ENCODE measurements at places on chromosomes 4 and X.
A peak's percentile ranks its signal among the peaks of the same experiment; 100 is the strongest.

- DNase-seq: no peak
Observed at GRCh38 chr4:12949719-12950490, 534.2 kb downstream of the RAB28 start.

- DNase-seq: no peak
Observed at GRCh38 chr4:38791010-38791409, 8.2 kb upstream of the TLR10 start.

DNA sequence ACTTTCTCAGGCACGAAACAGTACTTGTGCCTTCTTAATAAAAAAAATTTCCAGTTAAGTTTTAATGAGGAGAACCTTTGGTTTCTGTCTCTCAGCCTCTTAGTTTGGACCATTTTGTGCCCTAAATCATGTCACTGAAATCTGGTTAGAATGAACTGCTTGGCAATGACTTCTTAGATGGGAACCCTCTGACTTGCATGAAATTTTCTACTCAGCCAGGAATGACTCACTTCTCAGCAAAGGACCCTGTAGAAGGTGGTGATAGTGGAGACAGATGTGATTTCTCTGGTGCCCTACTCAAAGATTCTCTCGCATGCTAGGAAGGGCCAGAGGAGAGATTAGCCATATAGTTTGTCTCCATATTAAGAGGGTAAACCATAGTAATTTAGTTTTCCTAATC, 50.5 kb downstream of the RASL11B start:
- DNase-seq: no peak

GRCh38 chr4:182454440-182455013, 211.3 kb downstream of the TENM3 start:
- DNase-seq: no peak

DNA sequence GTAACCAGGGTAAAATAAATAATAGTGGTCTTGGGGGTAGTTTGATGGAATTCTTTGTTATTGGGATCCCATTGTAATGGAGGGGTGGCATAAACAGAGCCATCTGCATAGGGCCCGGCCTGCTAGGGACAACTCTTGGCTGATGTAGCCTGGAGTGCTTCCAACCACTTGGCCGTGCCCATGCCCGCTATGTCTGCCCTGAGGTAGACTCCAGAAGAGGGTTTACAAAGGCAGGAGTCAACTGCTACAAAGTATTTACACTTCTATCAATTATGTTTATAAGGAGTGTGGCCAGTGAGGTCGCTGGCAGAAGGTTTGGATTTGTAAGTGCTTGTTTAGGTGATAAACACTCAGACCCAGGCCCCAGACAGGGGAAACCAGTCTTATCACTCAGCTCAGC, 8.1 kb downstream of the RASL11B start:
- no peak for DNase-seq

DNA sequence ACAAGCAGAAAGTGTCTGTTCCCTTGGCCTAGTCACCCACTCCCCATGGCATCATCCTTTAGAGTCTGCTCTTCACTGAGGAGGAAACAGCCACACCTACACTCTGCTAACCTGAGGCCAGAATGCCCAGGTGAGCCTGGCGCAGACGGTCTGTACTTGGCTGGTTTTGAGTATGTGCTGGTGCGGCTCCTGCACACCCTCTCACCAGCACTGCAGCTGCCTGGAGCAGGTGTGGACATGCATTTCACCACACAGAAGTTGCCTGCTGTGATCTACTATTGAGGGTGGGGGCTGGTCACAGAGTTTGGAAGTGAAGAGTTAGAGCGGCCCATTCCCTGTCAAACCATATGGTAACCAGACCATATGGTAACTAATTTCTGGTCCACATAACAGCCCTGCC, 39.5 kb downstream of the KANTR start:
- no peak for DNase-seq

DNA sequence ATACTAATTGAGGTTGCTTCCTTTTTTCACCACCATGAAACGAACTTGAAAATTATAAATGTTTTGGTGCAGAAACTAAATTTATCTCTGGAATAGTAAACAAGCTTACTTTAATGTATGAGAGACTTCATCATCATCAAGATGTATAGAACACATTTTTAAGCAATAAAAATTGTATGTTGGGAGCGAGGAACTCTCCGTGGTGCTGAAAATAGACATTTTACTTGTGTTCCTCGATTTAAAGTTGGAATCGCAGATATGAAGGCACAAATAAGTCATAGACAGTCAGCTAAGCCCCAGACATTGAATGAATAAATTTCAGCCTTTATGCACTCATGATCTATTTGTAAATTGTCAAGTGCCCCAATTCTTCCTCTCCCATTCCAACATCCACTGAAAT, 310.7 kb downstream of the STK32B start:
- DNase-seq: no peak

DNA sequence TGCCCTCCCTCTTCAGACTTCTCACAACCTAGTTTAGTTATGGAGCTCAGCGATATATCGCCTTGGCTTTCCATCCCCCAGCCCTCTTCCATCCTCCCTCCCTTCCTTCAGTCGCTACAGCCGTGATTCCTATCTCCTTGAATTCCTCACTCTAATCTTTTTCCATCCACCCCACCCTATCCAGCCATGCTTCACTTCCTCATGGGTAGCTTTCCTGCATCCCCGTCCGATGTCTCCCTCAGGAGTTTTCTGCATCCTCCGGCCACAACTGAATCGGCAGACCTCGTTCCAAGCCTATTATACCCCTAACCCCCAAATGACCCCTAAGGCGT, 456 bp downstream of the SNX12 start:
- no peak for DNase-seq

GRCh38 chr4:48899950-48900349, 6.6 kb downstream of the OCIAD2 start:
- no peak for DNase-seq

- no peak for DNase-seq
Observed at GRCh38 chr4:5867866-5868265, 25.0 kb downstream of the CRMP1 start.

- DNase-seq: peak; percentile 90
Observed at GRCh38 chr4:55948726-55949481, at the start of gene CEP135. Gene CEP135 (plus strand): TSS chr4:55948945. CDS start chr4:55952131, 3,186 bp downstream.

- no peak for DNase-seq
Observed at GRCh38 chr4:157447195-157447594, 226.7 kb downstream of the GRIA2 start.

DNA sequence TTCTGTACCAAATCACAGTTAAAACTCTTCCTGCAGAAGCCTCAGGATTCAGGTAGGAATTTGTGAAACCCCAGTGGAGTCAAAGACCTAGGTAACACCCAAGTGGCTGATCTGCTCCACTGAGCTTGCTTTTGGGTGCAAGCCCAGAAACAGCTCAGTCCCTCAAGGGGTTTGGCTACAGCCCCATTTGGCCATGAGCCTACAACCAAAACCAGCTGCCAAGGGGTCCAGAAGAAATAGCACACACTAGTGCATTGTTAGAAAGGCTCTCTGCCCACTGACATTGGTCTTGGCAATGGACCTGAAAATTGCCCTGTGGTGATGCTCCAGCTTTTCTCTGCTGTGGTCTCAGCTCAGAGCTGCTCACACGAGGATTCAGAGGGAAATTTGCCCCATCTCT, 577.4 kb upstream of the INTU start:
- no peak for DNase-seq

- DNase-seq: no peak
Observed at GRCh38 chr4:52853351-52853750, 8.8 kb upstream of the RASL11B start.

DNA sequence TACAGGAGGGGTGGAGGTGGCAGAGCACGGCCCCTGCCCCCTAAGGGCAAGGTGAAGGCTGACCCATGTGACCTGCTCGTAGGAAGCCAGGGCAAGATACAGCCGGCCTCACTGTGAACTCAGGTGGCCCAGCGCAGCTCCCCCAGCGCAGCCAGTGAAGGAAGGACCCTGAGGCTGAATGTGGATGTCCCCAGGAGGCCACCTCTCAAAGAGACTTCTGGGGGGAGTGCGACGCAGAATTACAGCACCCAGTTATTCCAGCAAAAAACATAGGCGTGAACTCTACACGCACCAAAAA, 52.6 kb downstream of the ZFYVE28 start:
- no peak for DNase-seq

- DNase-seq: no peak
Observed at GRCh38 chr4:186021461-186022167, 47.3 kb upstream of the TLR3 start.

GRCh38 chrX:154036513-154036912, 16.8 kb upstream of the IRAK1 start:
- DNase-seq: no peak

DNA sequence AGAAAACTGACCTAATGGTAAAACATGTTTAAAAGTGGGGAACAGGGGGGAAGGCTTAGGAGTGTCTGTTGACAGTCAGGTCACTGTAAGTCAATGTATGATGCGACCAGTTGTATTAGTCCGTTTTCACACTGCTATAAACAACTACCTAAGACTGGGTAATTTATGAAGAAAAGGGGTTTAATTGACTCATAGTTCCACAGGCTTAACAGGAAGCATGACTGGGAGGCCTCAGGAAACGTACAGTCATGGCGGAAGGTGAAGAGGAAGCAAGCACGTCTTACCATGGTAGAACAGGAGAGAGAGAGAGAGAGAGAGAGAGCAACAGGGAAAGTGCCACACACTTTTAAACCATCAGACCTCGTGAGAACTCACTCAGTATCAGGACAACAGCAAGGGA, 13.0 kb upstream of the PLAC1 start:
- DNase-seq: no peak

DNA sequence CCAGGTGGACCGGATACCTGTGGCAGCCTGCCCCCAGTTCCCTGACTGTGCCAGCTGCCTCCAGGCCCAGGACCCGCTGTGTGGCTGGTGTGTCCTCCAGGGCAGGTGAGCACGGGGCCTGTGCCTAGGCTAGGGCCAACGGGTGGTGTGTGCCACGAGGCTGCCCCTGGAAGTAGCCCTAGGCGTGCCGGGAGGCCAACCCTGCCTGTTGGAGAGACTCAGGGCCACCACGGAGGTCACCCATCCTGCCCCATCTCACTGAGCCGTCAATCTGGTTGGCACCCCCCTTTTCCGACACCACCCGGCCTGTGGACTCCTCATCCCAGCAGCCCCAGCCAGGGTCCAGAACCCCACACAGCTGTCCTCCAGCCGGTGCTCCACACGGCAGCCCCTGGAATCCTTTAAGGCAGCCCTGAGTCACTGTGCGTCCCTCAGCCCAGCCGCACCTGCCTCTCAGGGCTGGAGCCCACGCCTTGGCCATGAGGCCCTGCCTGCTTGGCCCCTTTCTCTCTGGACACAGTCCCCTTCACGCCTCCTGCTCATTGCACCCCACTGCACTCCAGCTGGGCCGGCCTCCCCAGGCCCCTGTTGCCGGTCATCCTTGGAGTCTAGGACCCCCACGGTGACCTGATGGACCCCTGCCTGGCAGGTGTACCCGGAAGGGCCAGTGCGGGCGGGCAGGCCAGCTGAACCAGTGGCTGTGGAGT, 5.3 kb downstream of the PLXNB3 start:
- no peak for DNase-seq

- DNase-seq: no peak
Observed at GRCh38 chrX:121356139-121356849, 308.9 kb downstream of the GLUD2 start.

DNA sequence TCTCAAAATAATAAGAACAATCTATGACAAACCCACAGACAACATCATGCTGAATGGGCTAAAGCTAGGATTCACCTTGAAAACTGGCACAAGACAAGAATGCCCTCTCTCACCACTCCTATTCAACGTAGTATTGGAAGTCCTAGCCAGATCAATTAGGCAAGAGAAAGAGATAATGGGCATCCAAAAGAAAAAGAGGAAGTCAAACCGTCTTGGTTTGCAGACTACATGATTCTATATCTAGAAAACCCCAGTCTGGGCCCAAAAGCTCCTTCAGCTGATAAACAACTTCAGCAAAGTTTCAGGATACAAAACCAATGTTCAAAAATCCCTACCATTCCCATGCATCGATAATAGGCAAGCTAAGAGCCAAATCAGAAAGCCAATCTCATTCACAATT, 59.0 kb downstream of the CHM start:
- no peak for DNase-seq

GRCh38 chrX:97057349-97057909, 173.7 kb downstream of the RPA4 start:
- no peak for DNase-seq

All from activated T-helper 9 cell treated with anti-CD3 and anti-CD28 coated beads, Interleukin-2, amount 50 U/mL, for 16 hours (primary cell).